Stimulated activated CD4-positive, alpha-beta T cell treated with anti-CD3 and anti-CD28 coated beads, Interleukin-12 subunit alpha, Interleukin-12 subunit beta, amount 100 ng/mL, for 24 hours (primary cell): ENCODE measurements at places on chromosomes 7 and 10.

DNA sequence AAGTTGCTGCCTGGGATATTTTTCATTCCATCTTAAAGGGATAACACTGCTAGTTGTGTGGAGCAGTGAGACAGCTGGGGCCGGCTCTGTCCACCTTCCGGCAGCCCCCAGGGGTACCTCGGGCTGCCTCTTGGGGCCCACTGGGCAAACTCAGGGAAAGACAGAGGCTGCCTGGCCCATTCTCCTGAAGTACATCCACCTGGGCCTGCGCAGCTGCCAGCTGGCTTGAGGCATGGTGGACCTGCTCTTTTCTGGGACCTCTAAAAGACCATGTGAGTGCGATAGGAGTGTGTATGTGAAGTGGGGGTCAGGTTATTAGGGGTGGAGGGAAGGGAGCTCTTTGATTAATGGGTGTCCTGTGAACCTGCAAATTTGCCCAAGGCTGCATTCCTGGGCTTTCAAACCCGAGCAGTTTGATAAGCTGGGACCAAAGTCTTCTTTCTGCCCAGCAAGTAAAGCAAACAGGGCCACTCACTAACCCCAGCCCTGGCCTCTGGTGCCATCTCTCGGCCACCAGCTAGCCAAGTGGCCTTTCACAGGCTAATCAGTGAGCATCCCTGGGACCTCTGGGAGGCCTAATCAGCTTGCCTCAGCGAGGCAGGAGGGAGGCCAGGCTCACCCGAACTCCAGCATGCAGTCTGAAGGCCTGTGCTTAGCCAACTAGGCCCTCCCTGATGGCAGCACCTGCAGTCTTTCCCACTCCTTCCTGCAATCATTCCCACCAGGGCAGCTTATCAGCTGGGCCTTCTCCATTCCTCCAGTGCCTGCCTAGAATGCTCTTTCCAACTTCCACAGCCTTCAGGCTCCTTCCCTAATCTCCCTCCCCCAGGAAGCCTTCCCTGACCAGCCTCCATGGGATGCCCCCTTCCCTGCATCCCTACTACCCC is 954.7 kb upstream of the ZNF722 start:
- DNase-seq = no peak

GRCh38 chr10:113006656-113007342 is 56.8 kb downstream of the TCF7L2 start:
- no peak for DNase-seq

DNA sequence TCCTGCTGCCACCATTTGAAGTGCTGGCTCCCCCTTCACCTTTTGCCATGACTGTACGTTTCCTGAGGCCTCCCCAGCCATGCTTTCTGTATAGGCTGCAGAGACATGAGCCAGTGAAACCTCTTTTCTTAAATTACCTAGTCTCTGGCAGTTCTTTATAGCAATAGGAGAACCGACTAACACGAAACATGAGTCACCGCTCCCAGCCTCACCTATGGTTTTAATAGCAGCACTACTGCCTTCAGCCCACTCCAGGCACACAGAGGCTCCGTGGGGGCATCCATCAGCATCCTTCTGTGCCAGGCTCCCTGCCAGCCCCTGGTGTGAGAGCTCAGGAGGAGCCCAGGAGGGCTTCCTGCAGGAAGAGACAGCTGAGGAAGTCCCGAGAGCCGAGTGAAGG is 5.5 kb upstream of the ZNF316 start:
- no peak for DNase-seq

GRCh38 chr7:51451751-51452476 is 135.3 kb upstream of the COBL start:
- no peak for DNase-seq

DNA sequence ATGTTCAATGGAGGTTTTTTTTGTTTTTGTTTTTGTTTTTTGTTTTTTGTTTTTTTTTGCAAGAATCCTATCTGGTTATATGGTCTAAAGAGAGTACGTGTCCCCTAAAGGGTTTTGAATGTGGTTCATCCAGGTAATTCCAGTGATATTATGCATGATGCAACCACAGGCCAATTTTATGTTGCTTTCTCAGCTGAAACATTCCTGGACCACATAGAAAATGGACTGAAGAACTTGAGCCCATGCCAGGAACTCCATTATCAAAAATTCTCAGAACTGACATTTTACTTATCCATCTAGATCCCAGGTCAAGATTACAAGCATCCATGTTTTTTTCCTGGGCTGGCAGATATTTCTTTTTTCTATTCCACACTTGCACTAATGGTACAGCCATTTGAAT is 11.5 kb upstream of the MINDY3 start:
- no peak for DNase-seq

GRCh38 chr10:99233689-99234037 is 2.0 kb downstream of the HPSE2 start:
- DNase-seq = no peak
